Endodermal cell (in vitro differentiated cells): ENCODE measurements at places on chromosomes 16 and 17. TPM values are rescaled to one million over a fixed set of nuclear protein-coding genes. Genes with fewer than 3 reads are reported as not detected.

ASPHD1 gene
- total RNA-seq: 7.5 and 8.7 TPM in 2 replicates

ITGAL gene
- total RNA-seq: not detected in 2 replicates

KRTAP2-2 gene
- total RNA-seq: not detected in 3 replicates

ZSCAN10 gene
- 21.1 to 36.6 TPM (median 35.2 TPM) in 3 replicates for total RNA-seq

TP53TG3B gene
- total RNA-seq: not detected in 2 replicates

CD79B gene
- 0.35 and 0.68 TPM in 2 replicates for total RNA-seq

INCA1 gene
- total RNA-seq: 0.99 and 1.6 TPM in 2 replicates

DRC7 gene
- 1.0 to 1.6 TPM (median 1.3 TPM) in 3 replicates for total RNA-seq

SPATA33 gene
- total RNA-seq: 12.8 to 28.7 TPM (median 27.4 TPM) in 3 replicates

GFAP gene
- 0.35 TPM in 1 of 2 replicates, not detected in the other for total RNA-seq

PLXDC1 gene
- total RNA-seq: 9.0 to 15.5 TPM (median 11.5 TPM) in 3 replicates

ABCC12 gene
- total RNA-seq: 0.14 to 1.2 TPM (median 0.53 TPM) in 3 replicates

TMC7 gene
- 10.6 to 14.9 TPM (median 14.3 TPM) in 3 replicates for total RNA-seq

TEKT5 gene
- 0.31 to 0.92 TPM (median 0.53 TPM) in 3 replicates for total RNA-seq

RILP gene
- total RNA-seq: 1.1 to 3.5 TPM (median 3.1 TPM) in 3 replicates

HOXB2 gene
- total RNA-seq: 0.22 TPM in 1 of 3 replicates, not detected in the others

IRF8 gene
- total RNA-seq: 0.50 to 0.75 TPM in 2 of 3 replicates, not detected in the other

CCDC78 gene
- total RNA-seq: 6.5 to 8.9 TPM (median 7.1 TPM) in 3 replicates

CSH2 gene
- 0.54 and 0.57 TPM in 2 replicates for total RNA-seq

CPNE7 gene
- total RNA-seq: 1.5 to 2.3 TPM (median 1.7 TPM) in 3 replicates

FBXO39 gene
- 0.16 and 0.18 TPM in 2 replicates for total RNA-seq

ORC6 gene
- total RNA-seq: 41.2 to 144 TPM (median 128 TPM) in 3 replicates

MYH8 gene
- not detected in 3 replicates for total RNA-seq
